ENCODE measurements at places on chromosomes 1 and 21. TPM values are rescaled to one million over a fixed set of nuclear protein-coding genes. Genes with fewer than 3 reads are reported as not detected.

DCDC2B gene
- not detected for total RNA-seq

OR2L5 gene
- total RNA-seq = 0.17 TPM

DNA sequence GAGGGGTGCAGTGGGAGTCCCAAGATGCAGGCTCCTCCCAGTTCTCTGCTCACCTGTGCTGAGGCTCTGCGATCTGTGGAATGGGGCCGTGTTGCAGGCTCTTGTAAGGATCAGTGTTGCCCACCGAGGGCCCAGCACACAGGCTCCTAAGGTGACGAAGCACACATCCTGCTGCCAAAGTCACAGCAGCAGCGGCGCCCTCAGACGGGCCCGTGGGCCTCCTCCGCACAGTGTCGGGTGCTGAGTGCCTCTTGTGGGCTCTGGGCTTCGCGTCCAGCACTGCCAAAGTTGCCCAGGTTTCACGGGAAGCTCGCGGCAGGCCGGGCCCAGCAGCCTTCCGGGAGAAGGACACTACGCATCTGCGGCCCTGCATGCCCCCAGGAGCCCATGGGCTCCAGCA, 72.1 kb upstream of the ABCG1 start:
- DNase-seq = no peak

- no peak for DNase-seq
Observed at GRCh38 chr1:178192686-178193085, 98.8 kb downstream of the RASAL2 start.

DNA sequence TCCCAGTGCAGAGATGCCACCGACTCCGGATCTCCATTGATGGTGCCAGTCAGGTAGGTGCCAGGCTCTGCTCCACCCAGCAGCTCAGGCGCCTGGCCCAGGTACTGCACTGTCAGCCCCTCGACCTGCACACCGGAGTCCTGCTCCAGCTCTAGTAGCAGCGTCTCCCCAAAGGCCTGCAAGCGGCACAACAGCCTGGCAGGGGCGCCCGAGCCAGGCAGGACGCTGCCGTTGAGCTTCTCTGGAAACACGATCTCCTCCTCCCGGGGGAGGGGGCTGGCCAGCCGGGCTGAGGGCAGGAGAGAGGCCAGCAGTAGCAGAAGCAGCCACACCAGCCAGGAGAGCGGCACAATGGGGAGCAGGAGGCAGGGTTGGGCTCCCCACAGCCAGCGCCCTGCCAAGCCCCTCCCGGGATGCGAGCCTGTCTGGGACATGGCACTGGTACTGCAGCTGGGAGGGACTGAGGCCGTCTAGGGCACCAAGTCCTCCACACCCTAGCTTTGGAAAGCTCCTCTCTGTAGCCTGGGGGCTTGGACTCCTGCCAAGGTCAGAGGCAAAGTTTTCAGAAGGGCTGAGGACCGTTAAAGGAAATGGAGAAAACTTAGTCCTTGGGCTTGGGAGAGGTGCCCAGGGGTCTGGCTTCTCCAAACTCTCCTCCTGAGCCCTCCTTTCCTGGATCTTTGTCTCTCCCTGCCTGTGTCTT, 509 bp downstream of the ADAMTS4 start:
- DNase-seq = no peak

DNA sequence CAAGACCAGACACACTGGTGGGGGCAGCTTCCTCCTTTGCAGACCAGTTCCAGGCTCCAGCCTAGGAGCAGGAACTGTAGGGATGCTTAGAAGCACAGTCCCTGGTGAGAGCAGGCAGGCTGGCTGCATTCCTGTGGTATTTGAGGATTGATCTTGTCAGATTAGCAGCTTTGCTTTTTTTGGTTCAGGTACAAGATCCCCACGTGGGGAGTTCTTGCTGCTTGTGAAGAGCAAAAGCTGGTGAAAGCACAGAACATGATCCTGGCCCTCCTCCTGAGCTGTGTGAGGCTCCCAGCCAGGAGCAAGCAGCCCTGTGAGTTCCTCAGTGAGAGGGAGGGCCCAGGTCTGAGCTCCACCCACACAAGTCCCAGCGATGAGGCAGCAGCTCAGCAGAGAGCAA, 75.3 kb upstream of the ARTN start:
- no peak for DNase-seq

- DNase-seq = no peak
Observed at GRCh38 chr1:27380224-27380623, 2.9 kb downstream of the CD164L2 start.

- DNase-seq = peak; percentile 69
Observed at GRCh38 chr1:114224196-114224907, 70.7 kb upstream of the SYT6 start.

DNA sequence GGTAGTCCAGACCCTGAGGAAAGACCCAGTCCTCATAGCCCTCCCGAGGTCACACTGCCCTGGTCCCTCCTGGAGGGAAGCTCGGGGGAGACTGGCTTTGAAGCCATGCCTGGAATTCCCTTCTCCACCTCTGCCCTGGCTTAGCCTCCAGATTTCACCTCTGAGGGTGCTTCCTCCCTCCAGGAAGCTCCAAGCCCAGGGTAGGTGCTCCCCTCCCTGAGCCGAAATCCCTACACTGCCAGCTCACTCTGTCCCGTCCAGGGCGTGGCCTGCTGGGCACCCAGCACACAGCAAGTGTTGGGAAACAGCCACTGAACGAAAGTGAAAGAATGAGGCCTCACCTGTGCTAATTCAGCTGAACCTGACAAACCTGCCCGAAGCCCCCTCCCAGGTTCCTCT, 6.0 kb upstream of the TNFRSF25 start:
- DNase-seq = no peak

DNA sequence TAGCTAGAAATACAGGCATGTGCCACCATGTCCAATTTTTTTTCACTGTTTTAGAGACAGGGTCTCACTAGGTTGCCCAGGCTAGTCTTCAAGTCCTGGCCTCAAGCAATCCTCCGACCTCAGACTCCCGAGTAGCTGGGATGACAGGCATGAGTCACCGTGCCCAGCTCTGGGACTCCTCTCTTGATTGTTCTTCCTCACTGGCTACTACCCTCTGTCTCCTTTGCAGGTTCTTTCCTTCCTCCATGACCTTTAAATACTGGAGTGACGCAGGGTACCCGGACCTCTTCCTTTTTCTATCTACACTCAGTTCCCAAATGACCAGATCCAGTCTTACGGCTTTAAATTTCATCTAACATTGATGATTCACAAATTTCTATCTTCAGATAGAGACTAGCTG, 34.9 kb downstream of the ASH1L start:
- no peak for DNase-seq

PCSK9 gene
- 3.2 TPM for total RNA-seq

SLC6A17 gene
- 2.6 TPM for total RNA-seq

- no peak for DNase-seq
Observed at GRCh38 chr1:186093437-186093836, 281.6 kb downstream of the TPR start.

DNA sequence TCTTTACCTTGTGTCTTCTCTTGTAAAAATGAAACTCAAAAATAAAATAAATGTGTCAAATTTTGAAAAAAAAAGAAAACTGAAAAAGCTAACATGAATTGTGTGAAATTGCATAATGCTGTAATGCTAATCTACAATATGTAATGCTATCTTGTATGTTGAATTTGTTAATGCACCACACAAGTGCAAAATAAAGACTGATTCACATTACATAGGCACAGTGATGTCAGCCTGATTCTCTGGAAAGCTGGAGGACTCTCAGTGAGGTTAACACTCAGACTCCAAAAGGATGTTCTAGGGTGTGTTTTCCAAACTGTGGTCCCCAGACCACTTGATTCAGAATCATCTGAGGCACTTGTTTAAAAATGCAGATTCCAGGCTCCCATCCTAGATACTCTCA, 25.6 kb downstream of the SYT11 start:
- DNase-seq = no peak

- DNase-seq = no peak
Observed at GRCh38 chr1:33302325-33302724, 18.6 kb downstream of the A3GALT2 start.
